ENCODE measurements at places on chromosomes 7 and 10.

DNA sequence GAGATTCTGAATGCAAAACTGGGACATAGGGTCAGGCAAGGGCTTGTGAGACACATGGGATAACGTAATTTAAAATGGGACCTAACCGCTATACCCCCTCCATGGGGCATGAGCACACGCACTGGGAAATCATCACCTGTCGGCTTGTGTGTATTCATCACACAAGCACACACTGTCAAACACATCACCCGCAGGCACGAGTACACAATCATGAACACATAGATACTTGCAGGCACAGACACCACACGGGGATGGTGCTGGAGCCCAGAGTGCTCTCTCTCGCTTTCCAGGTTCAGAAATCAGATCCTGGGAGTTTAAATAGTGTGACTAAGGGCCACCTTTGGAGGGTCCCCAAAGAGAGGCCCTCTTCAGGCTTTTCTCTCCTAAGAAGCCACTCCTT, 19.6 kb upstream of the TLX1 start:
- DNase-seq, result no peak

DNA sequence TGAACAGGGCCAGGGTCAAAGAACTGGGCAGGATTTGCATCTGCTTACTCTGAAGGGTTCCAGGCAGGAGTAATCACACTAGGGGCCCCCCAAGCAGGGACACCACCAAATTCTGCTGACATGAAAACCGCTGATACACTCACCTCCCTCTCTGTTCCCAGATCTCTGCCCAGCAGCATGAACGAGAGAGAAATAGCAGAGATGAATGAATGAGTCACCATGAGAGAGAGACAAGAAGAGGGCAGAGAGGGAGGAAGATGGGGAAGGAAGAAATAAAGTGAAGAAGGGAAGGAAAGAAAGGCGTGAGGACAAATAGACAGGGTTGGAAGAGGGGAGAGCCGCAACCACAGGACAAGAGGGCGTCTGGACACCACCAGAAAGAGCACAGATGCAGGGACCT, 285.9 kb upstream of the NEBL start:
- DNase-seq, result no peak

DNA sequence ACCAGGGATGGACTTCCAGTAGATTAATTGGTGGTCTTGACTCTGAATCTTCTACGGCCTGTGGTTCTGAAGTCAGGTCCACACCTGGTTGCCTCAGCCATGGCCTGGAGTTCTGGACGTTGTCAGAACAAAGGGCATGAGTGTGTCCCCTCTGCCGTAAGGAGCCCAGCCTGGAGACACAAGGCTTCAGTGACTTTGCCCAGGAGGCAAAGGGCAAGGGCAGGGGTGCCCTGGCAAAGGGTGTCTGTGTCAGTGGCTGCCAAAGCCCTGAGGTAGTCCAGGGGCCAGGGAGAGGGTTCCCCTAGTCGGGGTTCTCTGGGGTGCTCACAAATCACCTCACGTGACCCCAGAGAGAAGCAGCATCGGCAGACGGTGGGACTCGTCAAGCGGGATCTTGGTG, 273.2 kb upstream of the ZNF32 start:
- no peak for DNase-seq

DNA sequence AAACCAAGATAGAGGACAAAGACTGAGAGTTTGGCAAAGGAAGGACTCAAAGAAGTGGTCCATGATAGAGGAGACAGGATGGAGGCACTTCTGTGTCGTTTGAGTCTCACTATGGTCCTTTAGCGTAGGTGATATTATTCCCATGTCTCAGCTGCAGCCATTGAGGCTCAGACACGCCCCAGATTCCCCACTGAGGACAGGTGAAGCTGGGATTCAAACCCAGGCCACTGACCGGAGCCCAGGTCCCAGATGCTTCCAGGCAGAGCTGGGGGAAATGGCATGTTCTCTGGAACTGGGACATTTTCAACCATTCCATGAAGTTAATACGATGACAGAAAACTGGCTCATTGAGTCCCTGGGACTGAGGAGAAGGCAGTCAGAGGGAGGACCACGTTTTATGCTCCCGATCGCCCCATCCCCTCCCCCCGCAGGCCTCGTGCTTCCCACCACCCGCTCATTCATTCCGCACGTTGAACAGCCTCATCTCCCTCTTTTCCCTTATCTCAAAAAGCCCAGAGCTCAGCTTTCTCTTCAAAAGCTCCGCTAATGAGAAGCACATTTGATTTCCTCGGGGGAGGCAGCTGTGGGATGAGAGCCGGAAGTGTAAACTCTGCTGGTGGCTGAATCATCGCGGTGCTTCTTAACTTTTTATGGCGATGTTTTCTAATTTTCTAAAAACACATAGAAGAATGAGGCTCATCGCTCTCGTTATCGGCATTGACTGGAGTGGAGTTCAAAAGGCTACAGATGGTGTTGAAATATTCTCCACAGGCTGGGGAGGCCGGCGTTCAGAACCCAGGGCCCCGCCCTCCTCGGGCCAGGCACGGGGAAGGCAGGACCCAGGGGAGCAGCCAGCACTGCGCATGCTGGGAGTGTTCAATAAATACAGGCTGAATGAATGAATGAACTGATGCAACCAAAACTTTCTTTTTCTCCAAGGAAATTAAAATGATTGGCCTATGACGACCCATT, 64.0 kb downstream of the OAT start:
- peak; percentile 74 for DNase-seq

DNA sequence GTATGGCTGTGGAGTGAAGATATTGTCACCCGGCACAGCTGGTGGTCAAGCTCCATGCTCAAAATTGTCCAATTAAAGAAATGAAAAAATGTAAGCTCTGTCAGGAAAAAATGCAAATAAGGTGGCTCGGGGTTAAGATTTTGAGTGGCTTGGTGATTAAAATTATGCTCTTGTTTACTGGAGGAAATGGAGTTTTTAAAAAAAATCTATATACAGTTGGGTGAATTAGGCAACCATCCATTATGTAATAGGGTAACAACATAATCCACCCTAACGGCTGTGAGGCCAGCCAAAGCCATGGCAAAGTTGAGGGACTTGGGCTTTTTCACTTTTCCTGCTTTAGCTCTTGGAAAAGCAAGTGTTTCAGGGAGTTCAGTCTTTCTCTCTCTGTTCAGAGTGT, 260.8 kb upstream of the HABP2 start:
- DNase-seq, result no peak

DNA sequence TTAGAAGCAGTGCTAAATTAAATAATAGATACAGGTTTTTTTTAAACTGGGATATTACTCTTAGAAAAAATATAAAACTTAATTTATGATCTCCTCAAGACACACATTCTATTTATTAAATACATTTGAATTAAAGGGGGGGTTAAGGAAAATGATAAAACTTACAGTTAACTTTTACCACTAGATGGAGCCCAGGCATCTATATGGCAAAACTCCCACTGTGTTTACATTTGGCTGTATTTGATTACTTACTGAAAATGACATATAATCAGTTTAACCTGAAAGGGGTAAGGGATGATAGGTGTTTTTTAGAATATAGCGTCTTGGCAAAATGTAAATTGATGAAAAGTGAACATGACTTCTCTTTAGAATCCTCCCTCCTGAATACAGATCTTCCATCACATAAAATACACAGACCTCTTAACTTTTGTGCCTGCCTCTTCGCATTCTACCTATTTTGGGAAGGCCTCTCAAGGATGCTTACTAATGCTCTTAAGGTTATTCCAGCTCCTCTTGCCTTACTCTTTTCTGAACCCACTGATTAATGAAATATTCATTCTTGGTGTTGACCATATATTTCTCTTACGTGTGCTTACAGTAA, 235.7 kb downstream of the AGMO start:
- DNase-seq, result peak; percentile 42

- no peak for DNase-seq
Measured at GRCh38 chr10:84844461-84844860, 516.1 kb downstream of the CCSER2 start.

GRCh38 chr10:51649064-51649463, 50.3 kb downstream of the CSTF2T start:
- no peak for DNase-seq

GRCh38 chr10:28681291-28681763, 4.0 kb downstream of the BAMBI start:
- DNase-seq, result no peak

GRCh38 chr7:38195804-38196595, 18.0 kb downstream of the STARD3NL start:
- no peak for DNase-seq

DNA sequence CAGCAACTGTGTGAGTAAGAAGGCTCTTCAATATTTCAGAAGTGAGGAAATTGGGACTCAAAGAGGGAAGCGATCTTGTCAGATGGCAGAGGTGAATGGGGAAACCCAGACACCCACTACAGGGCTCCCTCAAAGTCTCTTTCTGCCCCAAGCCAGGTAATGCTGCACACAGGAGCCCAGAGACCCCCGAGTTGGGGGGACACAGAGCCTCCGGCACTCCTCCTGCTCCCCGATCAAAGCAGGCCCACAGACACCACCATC, 139.4 kb downstream of the TNS3 start:
- DNase-seq, result no peak

GRCh38 chr10:3755440-3756359, 29.3 kb downstream of the KLF6 start:
- DNase-seq, result no peak

- no peak for DNase-seq
Measured at GRCh38 chr7:92417913-92418312, 29.4 kb upstream of the GATAD1 start.

- DNase-seq, result no peak
Measured at GRCh38 chr10:2873769-2874168, 193.6 kb upstream of the PFKP start.

DNA sequence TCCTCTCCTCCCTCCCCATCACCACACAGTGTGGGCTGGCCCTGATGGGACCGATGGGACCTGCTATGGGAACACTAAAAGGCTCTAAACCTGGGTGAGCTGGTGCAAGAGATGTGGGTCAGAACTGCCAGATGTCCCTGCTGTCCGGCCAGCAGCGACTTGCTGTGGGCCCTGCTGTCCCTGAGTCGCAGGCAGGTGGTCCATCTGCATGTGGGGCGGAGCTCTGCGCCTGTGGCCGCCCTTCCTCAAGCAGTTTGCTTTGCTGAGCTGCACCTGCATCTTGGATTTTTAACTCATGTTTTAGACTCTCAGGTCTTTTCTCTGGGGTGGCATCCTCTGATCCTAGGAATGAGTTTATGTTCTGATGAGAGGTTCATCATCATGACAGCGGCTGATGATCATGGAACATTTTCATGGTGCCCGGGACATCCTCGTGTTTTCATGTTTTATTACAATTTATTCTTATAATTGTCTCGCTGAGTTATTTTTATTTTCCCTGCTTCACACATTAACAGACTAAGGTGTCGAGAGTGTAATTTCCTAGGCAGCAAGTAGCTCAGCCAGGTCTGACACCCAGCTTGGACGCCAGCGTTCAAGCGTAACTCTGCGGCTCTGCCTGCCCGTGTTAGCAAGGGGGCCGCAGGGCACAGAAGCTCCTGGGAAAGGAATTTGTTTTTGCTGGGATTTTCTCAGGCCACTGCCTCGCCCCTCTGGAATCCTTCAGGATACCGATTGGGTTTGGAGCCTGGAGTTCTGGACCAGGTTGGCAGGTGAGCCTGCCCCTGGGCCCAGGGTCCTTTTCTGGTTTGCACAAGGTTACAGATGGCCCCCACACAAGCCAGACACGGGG, 615.2 kb upstream of the FOXK1 start:
- no peak for DNase-seq

DNA sequence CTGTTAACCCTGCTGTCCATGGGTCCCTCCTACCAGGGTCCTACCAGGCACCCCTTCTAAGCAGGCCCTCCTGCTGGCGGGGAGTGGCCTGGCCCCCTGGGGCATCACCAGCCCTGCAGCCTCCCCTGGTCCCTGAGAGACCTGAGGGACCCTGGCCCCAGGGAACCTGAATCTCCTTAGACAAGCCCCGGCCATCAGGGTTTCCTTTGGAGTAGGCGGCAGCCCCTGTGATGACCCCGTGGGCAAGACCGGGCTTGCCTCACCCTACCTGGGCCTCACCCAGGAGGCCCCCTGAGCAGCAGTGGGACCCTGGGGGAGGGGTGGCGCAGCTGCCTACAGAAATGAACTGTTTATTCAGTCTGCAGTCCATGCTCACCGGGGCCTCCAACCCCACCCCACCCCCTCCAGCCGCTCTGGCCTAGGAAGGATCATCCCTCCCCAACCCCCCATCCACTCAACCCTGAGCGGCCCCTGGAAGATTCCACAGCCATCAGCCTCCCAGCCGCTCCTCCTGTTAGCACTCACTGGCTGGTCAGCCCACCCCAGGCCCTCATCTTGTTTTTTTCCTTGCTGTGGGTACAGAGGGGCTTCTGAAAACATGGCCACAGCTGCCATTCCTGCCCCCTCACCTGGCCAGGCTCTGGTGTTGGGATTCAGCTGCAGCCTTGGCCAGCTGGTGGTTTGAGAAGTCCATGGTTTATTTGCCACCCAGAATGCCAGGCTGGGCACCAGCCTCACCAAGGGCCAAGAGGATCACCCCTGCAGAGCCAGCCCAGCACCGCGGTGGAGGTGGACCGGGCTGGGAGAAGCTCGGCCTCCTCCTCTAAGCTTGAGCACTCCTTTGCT, 34.8 kb upstream of the CHST15 start:
- DNase-seq, result no peak

DNA sequence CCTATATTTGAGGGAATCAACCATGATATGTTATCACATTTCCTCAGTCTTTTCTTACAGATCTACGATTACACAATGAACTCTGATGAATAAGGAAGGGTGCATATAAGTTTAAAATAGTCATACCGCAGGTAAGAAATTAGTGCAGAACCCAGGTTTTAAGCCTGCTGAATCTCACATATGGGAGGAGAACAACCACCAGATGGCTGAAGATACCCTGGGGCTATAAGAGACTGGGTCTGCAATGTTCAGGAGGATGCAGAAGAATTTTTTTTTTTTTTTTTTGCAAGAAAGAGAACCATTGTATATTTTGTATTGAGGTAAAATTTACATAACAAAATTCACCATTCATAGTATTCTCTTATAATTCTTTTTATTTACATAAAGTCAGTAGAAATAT, 372.3 kb upstream of the MYO3A start:
- DNase-seq, result no peak

Measured in KBM-7 (cell line).